Activated B cell treated with CpG ODN at 0.5 μM for 24 hours (primary cell): ENCODE measurements at places on chromosomes 5 and 9. TPM values are rescaled to one million over a fixed set of nuclear protein-coding genes. Genes with fewer than 3 reads are reported as not detected.

DNA sequence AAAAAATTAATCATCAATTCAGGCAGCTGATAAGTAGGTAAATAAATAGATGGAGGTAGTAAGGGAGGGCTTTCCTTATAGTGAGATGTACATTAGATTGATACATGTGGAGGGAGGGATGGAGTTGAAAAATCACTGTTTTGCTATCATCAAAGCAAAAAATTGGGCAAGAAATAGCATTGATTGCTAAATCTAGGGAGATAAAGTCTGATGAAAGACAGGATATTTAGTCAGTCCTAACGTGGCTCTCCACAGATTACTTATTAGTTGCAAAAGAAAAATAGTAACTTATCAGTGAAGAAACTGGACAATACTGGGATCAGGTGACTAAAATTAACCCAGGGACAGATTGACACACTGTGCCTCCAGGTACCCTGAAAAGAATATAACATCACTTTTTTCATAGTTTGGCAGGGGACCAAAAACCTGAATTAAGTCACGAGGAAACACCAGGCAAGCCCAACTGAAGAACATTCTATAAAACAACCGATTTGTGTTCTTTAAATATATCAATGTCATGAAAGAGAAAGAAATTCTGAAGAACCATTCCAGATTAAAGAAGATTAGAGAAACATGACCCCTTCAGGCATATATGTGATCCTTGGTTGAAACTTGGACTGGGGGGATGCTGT lies 27.1 kb upstream of the GOLPH3 start:
- H3K36me3 ChIP-seq, result no peaks in the 10 kb centered on the region
- no peak overlapping the region for H3K27ac ChIP-seq
- no peak overlapping the region for H3K4me3 ChIP-seq
- H3K4me1 ChIP-seq, result no peaks in the 10 kb centered on the region

- peaks cover 26% of the 10 kb centered on the region for H3K4me1 ChIP-seq
- no peak overlapping the region for H3K4me3 ChIP-seq
- no peak for DNase-seq
- H3K27ac ChIP-seq, result no peak overlapping the region
- no peaks in the 10 kb centered on the region for H3K27me3 ChIP-seq
Observed at GRCh38 chr9:89747596-89747995, 142.8 kb downstream of the GADD45G start.

- DNase-seq, result no peak
- H3K36me3 ChIP-seq, result no peaks in the 10 kb centered on the region
- no peak overlapping the region for H3K27ac ChIP-seq
- H3K27me3 ChIP-seq, result peaks cover 2% of the 10 kb centered on the region
- H3K4me1 ChIP-seq, result no peaks in the 10 kb centered on the region
Observed at GRCh38 chr9:87878989-87879511, 3.6 kb upstream of the SPATA31E1 start.

DNA sequence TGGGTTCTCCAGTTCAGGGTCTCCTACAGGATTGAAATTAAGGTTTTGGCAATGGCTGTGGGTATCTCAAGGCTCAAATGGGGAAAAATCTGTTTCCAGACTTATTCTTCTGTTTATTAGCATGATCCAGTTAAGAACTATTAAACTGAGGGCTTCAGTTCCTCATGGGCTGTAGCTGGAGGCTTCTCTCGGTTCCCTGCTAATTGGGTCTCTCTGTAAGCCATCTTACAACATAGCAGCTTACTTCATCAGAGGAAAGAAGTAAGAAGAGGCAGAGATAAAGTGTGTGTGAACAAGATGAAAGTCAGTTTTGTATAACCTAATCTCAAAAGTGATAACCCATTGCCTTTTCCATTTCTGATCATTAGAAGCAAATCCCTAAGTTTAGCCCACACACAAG lies 391.9 kb downstream of the PSAT1 start:
- DNase-seq, result no peak
- H3K4me1 ChIP-seq, result peaks cover 14% of the 10 kb centered on the region
- no peaks in the 10 kb centered on the region for H3K36me3 ChIP-seq
- H3K4me3 ChIP-seq, result no peak overlapping the region

GRCh38 chr9:116187570-116188170 lies 34.1 kb downstream of the PAPPA start:
- H3K4me1 ChIP-seq, result no peaks in the 10 kb centered on the region
- no peak overlapping the region for H3K4me3 ChIP-seq
- H3K36me3 ChIP-seq, result no peaks in the 10 kb centered on the region

DNA sequence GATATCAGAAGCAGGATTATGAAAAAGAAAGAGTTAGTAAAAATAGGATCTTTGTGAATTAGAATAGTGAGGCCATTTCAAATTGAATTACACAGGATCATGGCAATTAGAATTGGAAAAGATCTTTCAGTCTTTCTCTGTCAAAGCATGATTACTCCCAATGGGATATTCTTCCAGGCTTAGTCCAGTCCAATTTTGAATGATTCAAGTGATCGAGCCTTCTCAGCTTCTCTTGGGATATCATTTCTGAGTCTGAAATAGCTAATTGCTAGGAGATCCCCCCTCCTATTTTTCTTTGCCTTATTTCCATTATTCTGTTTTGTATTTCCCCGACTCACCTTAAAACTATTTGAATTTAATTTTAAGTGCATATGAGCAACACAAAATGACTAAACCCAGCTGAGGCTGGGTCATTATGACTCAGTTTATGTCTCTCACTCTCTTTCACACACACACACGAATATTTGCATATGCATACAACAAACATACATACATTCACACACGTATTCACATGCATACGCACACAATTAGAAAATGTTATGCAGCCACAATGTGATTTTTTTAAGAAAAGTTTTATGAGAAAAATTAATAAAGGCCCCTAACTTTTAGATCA lies 34.8 kb upstream of the EFNA5 start:
- no peaks in the 10 kb centered on the region for H3K36me3 ChIP-seq
- no peak overlapping the region for H3K27ac ChIP-seq
- no peak overlapping the region for H3K4me3 ChIP-seq
- H3K4me1 ChIP-seq, result no peaks in the 10 kb centered on the region

DNA sequence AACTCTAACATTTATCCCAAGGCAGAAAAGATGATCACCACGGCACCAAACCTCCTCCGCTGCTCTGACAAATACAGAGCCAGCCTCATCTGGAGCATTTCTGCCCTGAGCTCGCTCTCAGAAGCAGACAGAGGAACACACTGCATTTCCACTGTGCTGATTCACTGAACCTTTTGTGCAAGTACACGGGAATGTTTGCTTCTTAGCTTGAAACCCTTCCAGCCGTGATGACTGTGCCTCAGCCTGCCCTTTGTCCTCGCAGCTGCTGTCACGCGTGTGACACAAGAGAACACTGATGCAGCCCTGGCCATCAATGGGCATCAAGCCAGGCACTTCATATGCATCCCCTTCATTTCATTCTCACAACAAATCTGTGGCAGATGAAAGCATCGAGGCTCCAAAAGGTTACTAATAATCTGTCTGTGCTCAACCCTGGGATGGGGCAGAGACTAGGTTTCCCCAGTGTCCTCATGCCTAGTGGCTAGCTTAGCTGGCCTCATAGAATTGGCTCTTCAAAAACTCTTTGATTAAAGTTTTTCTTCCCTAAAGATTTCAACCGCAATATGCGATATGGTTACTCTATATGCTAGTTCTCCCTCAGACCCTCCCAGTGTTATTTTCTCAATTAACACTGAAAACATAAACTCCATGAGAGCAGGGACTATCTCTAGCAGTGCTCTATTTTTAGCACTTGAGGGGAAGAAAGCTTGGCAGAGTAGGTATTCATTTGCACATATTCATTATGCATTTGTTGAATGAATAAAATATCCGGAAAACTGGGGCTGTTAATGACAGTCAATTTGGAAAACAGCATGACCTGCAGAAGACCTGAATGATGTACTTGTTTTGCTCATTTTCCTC lies 7.3 kb downstream of the CDC14B start:
- no peaks in the 10 kb centered on the region for H3K4me1 ChIP-seq
- no peak overlapping the region for H3K27ac ChIP-seq
- peaks cover 36% of the 10 kb centered on the region for H3K27me3 ChIP-seq
- no peak for DNase-seq
- H3K4me3 ChIP-seq, result no peak overlapping the region

DNA sequence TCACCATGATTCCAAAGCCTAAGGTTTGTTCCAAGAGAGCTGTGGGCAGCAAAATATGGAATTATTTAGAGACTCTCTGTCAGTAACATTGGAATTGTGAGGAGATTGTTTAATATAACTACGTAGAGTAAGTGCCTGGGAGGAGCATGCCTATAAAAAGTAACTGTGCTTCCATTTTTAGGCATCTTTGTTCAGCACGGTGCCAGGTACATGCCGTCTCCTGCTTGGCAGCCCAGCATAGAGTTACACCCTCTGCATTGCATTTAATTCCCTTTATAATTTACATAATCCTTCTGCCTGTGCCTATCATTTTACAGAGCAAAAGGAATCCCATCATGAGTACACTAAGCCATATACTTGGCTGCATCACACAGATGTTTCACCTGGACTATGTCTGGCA lies 32.1 kb upstream of the ALDH1A1 start:
- no peak overlapping the region for H3K4me3 ChIP-seq
- no peak for DNase-seq
- H3K27me3 ChIP-seq, result no peaks in the 10 kb centered on the region
- H3K4me1 ChIP-seq, result no peaks in the 10 kb centered on the region

DNA sequence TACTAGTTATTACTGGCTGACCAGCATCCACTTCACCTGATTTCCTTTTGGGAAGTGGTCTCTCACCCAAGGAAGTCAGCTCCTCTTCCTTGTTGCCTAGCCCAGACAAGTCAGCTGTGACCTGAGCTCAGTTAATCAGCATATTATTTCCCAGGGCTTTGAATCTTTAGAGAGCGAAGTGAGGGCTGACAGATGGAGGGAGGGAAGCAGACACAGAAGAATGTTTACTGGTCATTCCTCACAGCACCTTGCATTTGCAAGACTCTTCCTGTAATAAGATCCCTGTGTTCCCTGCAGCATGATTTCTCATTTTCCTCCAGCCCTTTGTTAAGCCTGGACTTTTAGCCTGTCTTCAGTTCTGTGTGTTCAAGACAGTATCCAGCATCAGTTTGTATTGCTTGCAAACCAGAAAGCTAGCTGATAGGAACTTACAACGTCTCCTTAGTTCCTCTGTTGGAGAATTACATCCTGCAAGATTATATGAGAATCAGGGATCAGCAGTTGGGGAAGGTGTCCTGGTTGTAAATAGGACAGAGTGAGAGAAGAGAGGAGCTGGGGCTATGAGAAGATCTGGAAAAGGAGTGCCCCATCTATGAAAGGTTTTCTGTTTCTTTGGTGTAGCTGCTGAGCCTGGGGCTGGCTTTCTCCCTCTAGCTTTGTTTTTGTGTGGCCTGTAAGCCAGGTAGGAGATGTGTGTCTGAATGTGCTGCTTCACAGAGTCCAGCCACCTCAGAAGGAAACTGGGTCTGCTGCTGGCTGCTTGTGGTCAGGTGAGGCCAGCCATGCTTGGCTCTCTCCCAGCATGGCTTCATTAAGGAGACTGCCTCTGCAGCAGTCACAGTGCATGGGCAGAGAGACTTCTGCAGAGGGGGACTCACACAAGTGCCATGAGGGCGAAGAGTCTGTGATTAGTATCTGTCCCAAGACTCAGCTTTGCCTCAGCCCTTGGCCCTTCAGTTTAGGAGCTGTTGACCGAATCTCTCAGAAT lies 50.3 kb downstream of the MAN2A1 start:
- no peak overlapping the region for H3K4me3 ChIP-seq
- peaks cover 45% of the 10 kb centered on the region for H3K36me3 ChIP-seq
- H3K4me1 ChIP-seq, result peaks cover 30% of the 10 kb centered on the region
- H3K27ac ChIP-seq, result no peak overlapping the region
- no peaks in the 10 kb centered on the region for H3K27me3 ChIP-seq

- no peak overlapping the region for H3K4me3 ChIP-seq
- H3K27me3 ChIP-seq, result peaks cover 20% of the 10 kb centered on the region
- no peak overlapping the region for H3K27ac ChIP-seq
- no peak for DNase-seq
- H3K36me3 ChIP-seq, result no peaks in the 10 kb centered on the region
- H3K4me1 ChIP-seq, result no peaks in the 10 kb centered on the region
Observed at GRCh38 chr5:142626099-142626498, 59.8 kb downstream of the FGF1 start.

DNA sequence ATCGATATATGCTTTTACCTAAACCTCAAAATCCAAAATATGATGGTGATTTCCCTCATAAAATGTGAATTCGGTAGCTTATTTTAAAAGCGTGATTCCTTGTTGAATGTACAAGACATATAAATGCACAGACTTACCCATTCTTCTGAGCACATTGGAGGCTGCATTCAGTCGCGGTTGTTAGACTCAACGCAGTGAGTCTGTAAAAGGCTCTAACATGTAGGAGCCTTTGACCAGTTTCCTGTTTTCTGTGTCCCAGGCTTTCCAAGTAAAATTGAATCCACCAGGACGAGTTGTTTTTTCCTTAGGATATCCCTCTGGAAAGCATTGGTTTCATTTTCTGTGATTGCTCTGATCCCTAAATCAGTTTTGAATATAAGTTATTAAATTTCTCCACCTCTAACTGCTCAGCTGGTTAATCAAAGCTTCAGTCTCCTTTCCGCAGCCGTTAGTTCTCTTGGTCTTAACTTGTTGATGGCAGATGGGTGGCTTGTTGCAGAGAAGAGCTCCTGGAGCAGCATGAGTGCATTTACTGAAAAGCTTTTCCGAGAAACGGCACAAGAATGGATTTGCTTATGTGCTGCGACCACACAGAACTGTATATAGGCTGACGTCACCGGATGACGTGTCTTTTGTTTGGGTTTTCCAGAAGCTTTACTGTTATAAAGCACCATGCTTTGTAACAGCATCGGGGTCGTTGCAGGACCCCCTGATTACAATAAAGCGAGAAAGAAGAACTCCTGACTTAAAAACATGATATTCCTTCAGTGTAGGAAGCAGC lies at the start of gene LRRTM2:
TSS of gene LRRTM2 (minus strand) at position 565 of the 781 bp plus-strand sequence. CDS start at position 141, 424 bp downstream.
- peaks cover 13% of the 10 kb centered on the region for H3K36me3 ChIP-seq
- no peaks in the 10 kb centered on the region for H3K27me3 ChIP-seq
- H3K27ac ChIP-seq, result no peak within 1 kb of the TSS
- DNase-seq, result no peak

- no peak overlapping the region for H3K27ac ChIP-seq
- no peaks in the 10 kb centered on the region for H3K27me3 ChIP-seq
- no peak overlapping the region for H3K4me3 ChIP-seq
Observed at GRCh38 chr9:80504601-80505230, 933.0 kb downstream of the TLE4 start.

Gene PDCD1LG2
- 2.1 and 2.8 TPM in 2 replicates for total RNA-seq

Gene DAPK1
- 1.0 and 1.5 TPM in 2 replicates for total RNA-seq

Gene TAL2
- total RNA-seq, result 0.38 TPM in 1 of 2 replicates, not detected in the other

Gene SHISAL2B
- not detected in 2 replicates for total RNA-seq

Gene TMEM215
- not detected in 2 replicates for total RNA-seq

Gene PHF24
- 0.13 TPM in 1 of 2 replicates, not detected in the other for total RNA-seq

Gene NRG2
- total RNA-seq, result 0.07 TPM in 1 of 2 replicates, not detected in the other
